DND-41 (cell line): ENCODE measurements at places on chromosomes 3 and 15.

DNA sequence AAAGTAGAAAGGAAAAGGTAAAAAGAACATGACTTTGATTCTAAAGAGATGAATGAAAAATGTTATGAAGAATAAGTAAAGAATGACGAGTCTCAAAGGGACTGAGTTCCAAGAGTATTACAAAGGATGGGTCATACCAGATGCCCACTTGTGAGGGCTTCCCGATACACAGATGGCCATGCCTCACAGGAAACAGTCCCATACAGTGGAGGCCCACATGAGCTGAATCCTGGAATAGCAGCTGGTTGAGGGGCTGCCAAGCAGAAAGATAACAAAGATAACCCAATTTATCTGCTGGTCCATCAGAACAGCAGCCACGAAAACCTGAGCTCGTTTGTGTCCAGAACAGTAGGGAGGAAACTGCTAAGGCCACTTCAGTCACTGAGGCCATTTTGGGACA lies 3.7 kb downstream of the SSR3 start:
- no peak overlapping the region for H3K4me3 ChIP-seq
- no peak for DNase-seq
- no peaks in the 10 kb centered on the region for H3K27me3 ChIP-seq

GRCh38 chr3:177610262-177610661 lies 413.0 kb upstream of the TBL1XR1 start:
- no peak for DNase-seq
- H3K27me3 ChIP-seq: no peaks in the 10 kb centered on the region
- no peak overlapping the region for H3K4me3 ChIP-seq
- no peaks in the 10 kb centered on the region for H3K36me3 ChIP-seq
- H3K27ac ChIP-seq: no peak overlapping the region
- H3K4me1 ChIP-seq: peaks cover 13% of the 10 kb centered on the region

- no peak overlapping the region for H3K4me3 ChIP-seq
- H3K36me3 ChIP-seq: no peaks in the 10 kb centered on the region
- no peak overlapping the region for H3K27ac ChIP-seq
- no peaks in the 10 kb centered on the region for H3K27me3 ChIP-seq
These were observed 64.3 kb downstream of the FRMD5 start for GRCh38 chr15:44130778-44131177.

DNA sequence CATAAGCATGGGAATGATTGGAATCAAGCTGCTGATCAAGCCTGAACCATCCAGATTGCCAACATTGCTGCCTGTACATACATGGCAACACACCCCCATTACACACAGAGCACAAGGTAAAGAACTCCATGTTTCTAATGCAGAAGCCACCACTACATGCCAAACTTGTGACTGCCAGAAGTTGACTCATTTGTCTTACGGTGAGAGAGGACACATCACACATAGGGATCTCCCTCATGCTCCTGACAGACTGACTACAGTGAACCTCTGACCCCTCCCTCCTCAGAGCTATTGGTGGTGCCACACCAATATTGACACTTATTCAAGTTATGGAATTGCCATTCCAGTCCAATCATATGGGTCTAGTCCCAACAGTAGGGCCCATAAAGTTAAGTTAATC lies 42.3 kb downstream of the EFHB start:
- H3K27me3 ChIP-seq: no peaks in the 10 kb centered on the region
- H3K4me1 ChIP-seq: no peaks in the 10 kb centered on the region
- H3K36me3 ChIP-seq: no peaks in the 10 kb centered on the region

GRCh38 chr3:58336135-58336882 lies 3.6 kb downstream of the PXK start:
- no peaks in the 10 kb centered on the region for H3K27me3 ChIP-seq
- peak overlapping the region; percentile 58 for H3K27ac ChIP-seq
- peaks cover 39% of the 10 kb centered on the region for H3K36me3 ChIP-seq
- H3K4me1 ChIP-seq: peaks cover 53% of the 10 kb centered on the region
- DNase-seq: no peak
- H3K4me3 ChIP-seq: no peak overlapping the region

- no peak overlapping the region for H3K4me3 ChIP-seq
- H3K27me3 ChIP-seq: no peaks in the 10 kb centered on the region
- DNase-seq: no peak
- H3K4me1 ChIP-seq: no peaks in the 10 kb centered on the region
These were observed 222.9 kb downstream of the DTWD1 start for GRCh38 chr15:49843725-49844124.

GRCh38 chr15:58324533-58324932 lies 107.3 kb upstream of the LIPC start:
- H3K4me1 ChIP-seq: no peaks in the 10 kb centered on the region
- no peak overlapping the region for H3K27ac ChIP-seq
- no peak overlapping the region for H3K4me3 ChIP-seq
- no peaks in the 10 kb centered on the region for H3K27me3 ChIP-seq

- H3K4me3 ChIP-seq: no peak overlapping the region
- H3K27ac ChIP-seq: no peak overlapping the region
- H3K4me1 ChIP-seq: no peaks in the 10 kb centered on the region
- no peak for DNase-seq
- no peaks in the 10 kb centered on the region; the same call in 1 of the 2 replicates for H3K36me3 ChIP-seq
- no peaks in the 10 kb centered on the region for H3K27me3 ChIP-seq
These were observed 17.9 kb upstream of the RPP14 start for GRCh38 chr3:58288011-58288728.

DNA sequence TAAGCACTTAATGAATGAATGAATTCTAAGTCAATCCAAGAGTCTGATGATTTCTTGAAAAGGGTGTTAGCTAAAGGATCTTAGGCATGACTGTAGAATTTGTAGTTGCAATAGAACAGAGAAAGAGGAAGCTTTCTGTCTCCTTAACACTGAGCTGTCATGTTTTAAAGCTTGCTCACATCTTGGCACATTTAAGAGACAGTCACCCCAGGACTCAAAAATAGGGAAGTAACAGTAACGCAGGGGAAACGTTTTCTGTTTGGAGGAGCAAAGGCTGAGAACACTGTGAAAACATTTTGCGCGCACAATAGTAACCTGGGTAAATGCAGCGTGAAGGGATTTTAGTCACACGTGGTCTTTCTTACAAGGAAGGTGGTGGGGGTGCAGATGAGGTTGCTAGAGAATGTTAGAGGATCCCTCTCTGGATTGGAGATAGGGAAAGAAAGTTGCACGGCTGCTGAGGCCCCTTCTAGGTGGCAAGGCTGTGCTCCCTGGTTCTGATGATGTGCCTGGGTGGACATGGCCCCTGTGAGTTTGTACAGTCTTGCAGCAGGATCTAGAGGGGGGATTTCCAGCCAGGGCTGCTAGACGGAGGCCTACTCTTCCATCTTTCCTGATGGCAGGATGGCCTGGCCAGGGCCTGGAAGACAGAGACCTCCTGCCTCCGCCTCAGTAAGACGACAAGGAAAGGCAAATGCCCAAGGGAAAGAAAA lies 12.0 kb downstream of the STARD5 start:
- H3K4me1 ChIP-seq: no peaks in the 10 kb centered on the region
- peaks cover 81% of the 10 kb centered on the region for H3K36me3 ChIP-seq
- H3K27me3 ChIP-seq: no peaks in the 10 kb centered on the region
- DNase-seq: no peak
- no peak overlapping the region for H3K27ac ChIP-seq
- H3K4me3 ChIP-seq: no peak overlapping the region

GRCh38 chr3:170488802-170489201 lies 70.1 kb downstream of the CLDN11 start:
- H3K4me3 ChIP-seq: no peak overlapping the region
- H3K27me3 ChIP-seq: no peaks in the 10 kb centered on the region
- H3K36me3 ChIP-seq: no peaks in the 10 kb centered on the region
- no peak overlapping the region for H3K27ac ChIP-seq
- DNase-seq: no peak
- no peaks in the 10 kb centered on the region for H3K4me1 ChIP-seq

GRCh38 chr3:127488141-127488672 lies 102.3 kb downstream of the TPRA1 start:
- no peaks in the 10 kb centered on the region for H3K36me3 ChIP-seq
- no peaks in the 10 kb centered on the region for H3K4me1 ChIP-seq
- H3K27ac ChIP-seq: no peak overlapping the region
- H3K4me3 ChIP-seq: no peak overlapping the region
- DNase-seq: no peak
- H3K27me3 ChIP-seq: peaks cover 16% of the 10 kb centered on the region

GRCh38 chr3:128606094-128606493 lies 44.5 kb downstream of the RPN1 start:
- DNase-seq: no peak
- no peak overlapping the region for H3K27ac ChIP-seq
- H3K4me3 ChIP-seq: no peak overlapping the region
- H3K36me3 ChIP-seq: no peaks in the 10 kb centered on the region
